ENCODE measurements at places on chromosomes 1 and 21.
A peak's percentile ranks its signal among the peaks of the same experiment; 100 is the strongest.

DNA sequence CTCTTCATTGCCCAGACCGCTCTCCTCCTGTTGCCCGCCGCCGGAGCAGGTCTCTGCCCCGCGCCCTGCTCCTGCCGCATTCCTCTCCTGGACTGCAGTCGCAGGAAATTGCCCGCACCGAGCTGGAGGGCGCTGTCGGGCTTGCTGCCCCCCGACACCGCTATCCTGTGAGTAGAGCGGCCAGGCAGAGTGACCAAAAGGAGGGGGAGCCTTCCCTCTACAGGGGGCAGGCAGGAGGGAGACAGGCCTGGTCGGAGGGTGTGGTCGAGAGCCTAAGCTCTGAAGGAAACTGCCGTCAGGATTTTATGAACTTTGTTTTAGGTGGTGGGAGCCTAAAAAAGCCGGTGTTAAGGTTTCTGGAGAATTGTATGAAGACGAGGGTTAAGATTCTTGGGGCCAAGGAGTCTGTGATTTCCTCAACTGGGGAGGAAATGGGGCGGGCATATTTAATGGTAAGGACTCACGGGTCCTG, 517 bp downstream of the LRIG2 start:
- H3K27ac ChIP-seq, result peak overlapping the region; percentile 83
- no peak for DNase-seq
- no peaks in the 10 kb centered on the region for H3K27me3 ChIP-seq
- peaks cover 34% of the 10 kb centered on the region for H3K4me1 ChIP-seq
- no peaks in the 10 kb centered on the region for H3K36me3 ChIP-seq
- peak overlapping the region; percentile 91 for H3K4me3 ChIP-seq

DNA sequence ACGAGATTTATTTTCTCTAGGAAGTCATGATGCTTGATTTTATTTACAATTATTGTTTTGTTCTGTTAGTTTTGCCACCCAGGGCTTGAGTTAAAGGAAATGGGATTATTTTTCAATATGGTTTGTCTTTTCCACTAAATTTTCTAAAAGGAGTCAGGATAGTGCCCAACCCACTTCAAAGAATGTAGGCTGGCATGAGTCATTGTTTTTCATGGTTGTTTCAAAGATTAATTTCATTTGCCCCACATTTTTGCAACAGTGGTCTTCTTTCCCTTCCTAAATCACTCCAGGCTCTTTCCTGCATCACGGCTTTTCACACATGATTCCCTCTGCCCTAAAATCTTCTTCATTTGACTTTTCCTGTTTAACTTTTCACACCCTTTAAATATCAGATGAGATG, 2.5 kb downstream of the SLAMF6 start:
- H3K27me3 ChIP-seq, result no peaks in the 10 kb centered on the region
- H3K36me3 ChIP-seq, result no peaks in the 10 kb centered on the region
- no peak overlapping the region for H3K27ac ChIP-seq
- H3K4me1 ChIP-seq, result no peaks in the 10 kb centered on the region
- no peak for DNase-seq
- H3K4me3 ChIP-seq, result no peak overlapping the region

- no peaks in the 10 kb centered on the region for H3K36me3 ChIP-seq
- peaks cover 5% of the 10 kb centered on the region for H3K4me1 ChIP-seq
- no peak overlapping the region for H3K27ac ChIP-seq
- H3K4me3 ChIP-seq, result no peak overlapping the region
- no peaks in the 10 kb centered on the region for H3K27me3 ChIP-seq
- no peak for DNase-seq
Measured at GRCh38 chr1:26003262-26003661, 5.4 kb upstream of the PAFAH2 start.

- no peak overlapping the region for H3K27ac ChIP-seq
- no peaks in the 10 kb centered on the region for H3K27me3 ChIP-seq
- no peak for DNase-seq
- no peak overlapping the region for H3K4me3 ChIP-seq
- no peaks in the 10 kb centered on the region for H3K36me3 ChIP-seq
- no peaks in the 10 kb centered on the region for H3K4me1 ChIP-seq
Measured at GRCh38 chr1:44747878-44748277, 8.2 kb downstream of the KIF2C start.

DNA sequence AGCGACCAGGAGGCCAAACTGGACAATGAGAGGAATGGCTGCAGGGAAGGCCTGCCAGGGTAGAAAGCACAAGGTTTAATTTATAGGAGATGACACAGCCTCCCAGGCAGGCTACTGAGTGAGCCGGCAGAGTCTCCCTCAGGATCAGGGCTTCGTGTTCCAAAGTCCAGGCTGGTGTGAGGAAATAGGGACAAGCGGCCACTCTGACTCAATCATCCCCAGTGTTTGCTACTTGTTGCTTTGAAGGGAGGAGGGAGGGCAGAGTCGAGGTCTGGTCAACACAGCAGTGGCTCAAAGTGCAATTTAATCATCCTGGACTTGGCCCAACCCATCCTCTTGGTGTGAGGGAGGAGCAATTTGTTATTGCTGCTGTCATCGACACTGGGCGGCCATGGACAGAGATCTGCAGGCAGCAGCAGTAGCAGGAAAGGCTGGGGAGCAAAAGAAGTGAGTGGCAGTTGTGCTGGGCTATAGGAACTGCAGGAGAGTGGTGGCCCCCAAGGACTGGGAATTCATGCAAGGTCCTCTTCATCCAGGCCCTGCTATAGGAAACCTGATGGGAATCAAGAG, 27.5 kb downstream of the TBX15 start:
- no peaks in the 10 kb centered on the region for H3K4me1 ChIP-seq
- no peak overlapping the region for H3K4me3 ChIP-seq
- no peaks in the 10 kb centered on the region for H3K27me3 ChIP-seq
- no peak for DNase-seq

DNA sequence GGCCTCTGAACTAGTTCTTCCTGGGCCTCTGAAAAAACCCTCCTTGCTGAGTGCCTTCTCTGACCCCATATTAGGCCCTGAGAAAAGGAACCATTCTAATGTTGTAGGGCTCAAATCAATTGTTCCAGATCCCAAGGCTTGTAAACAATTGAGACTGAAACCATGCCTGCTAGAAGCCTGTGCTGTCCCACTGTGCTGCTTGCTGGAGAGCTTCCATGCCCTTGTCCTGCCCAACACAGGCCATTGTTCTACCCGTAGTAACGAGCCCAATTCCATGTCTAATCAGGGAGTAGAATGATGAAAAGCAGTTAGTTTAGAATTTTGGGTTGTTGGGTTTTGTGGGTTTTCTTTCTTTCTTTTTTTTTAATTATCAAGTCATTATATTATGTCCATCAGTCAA, 47.4 kb downstream of the ZNF281 start:
- H3K27ac ChIP-seq, result no peak overlapping the region
- H3K36me3 ChIP-seq, result no peaks in the 10 kb centered on the region
- H3K4me3 ChIP-seq, result no peak overlapping the region
- no peaks in the 10 kb centered on the region for H3K4me1 ChIP-seq

DNA sequence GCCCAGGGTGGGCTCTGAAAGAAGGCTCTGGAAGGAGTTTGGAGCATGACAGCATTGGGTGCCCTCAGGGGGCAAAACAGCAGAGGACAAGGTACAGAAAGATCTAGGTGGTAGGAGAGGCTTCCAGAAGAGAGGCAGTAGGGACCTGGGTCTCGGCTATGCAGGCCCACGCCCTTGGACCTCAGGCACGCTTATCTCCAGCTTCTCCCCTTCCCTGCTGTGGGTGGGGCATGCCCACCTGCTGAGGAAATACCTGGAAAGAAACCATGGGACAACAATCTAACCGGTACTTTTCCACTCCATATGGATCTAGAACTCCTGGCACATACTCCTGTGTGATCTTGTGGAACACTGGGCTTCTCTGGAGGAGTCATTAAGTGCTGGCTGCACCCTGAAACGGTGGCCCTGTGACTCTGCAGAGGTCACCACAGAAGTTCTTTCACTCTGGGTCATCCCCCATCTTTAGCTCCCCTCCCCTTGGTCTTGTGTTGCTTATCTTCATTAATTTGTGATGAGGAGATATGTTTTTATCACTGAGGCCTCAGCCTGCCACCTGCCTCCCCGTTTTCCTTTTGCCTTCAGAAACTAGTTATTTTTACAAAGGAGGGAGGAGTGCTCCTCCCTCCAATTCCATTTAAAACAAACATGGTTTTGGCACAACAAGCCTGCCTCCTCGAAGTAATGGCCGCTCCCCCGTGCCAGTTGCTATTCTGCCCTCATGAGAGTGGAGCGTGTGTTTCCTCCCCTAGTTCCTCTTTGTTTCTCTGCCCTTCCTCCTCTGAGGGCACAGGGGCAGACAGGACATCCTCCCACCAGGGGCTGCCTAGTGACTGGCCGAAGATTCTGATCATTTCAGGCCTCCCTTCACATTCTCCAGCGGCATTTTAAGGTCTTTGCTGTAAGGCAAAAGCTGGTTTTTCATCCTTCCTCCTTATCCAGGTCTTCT, 78.0 kb upstream of the ATP5PO start:
- no peak for DNase-seq
- H3K27ac ChIP-seq, result peak overlapping the region; percentile 62
- peaks cover 32% of the 10 kb centered on the region for H3K4me1 ChIP-seq
- no peak overlapping the region for H3K4me3 ChIP-seq
- no peaks in the 10 kb centered on the region for H3K27me3 ChIP-seq
- H3K36me3 ChIP-seq, result no peaks in the 10 kb centered on the region

DNA sequence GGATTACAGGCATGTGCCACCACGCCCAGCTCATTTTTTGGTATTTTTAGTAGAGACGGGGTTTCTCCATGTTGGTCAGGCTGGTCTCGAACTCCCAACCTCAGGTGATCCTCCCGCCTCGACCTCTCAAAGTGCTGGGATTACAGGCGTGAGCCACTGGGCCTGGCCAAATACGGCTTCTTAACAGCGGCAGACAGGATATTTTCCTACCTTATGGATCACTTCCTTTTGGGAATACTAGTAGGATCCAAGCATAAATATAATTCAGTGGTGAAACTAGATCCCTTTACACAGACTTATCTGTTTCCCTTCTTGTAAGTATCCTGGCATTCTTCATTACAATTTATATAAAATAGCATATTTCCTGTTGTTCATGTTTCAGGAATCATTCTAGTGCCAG, 40.9 kb downstream of the WNT4 start:
- H3K4me3 ChIP-seq, result no peak overlapping the region
- no peaks in the 10 kb centered on the region for H3K4me1 ChIP-seq
- H3K36me3 ChIP-seq, result peaks cover 19% of the 10 kb centered on the region
- no peak for DNase-seq
- H3K27me3 ChIP-seq, result no peaks in the 10 kb centered on the region

- H3K4me1 ChIP-seq, result no peaks in the 10 kb centered on the region
- no peak overlapping the region for H3K4me3 ChIP-seq
- no peaks in the 10 kb centered on the region for H3K27me3 ChIP-seq
- H3K27ac ChIP-seq, result no peak overlapping the region
Measured at GRCh38 chr21:27769763-27770162, 802.9 kb upstream of the ADAMTS5 start.

GRCh38 chr1:119556423-119556822, 49.4 kb downstream of the HSD3B1 start:
- no peaks in the 10 kb centered on the region for H3K27me3 ChIP-seq
- H3K36me3 ChIP-seq, result no peaks in the 10 kb centered on the region
- H3K27ac ChIP-seq, result no peak overlapping the region
- no peak overlapping the region for H3K4me3 ChIP-seq

DNA sequence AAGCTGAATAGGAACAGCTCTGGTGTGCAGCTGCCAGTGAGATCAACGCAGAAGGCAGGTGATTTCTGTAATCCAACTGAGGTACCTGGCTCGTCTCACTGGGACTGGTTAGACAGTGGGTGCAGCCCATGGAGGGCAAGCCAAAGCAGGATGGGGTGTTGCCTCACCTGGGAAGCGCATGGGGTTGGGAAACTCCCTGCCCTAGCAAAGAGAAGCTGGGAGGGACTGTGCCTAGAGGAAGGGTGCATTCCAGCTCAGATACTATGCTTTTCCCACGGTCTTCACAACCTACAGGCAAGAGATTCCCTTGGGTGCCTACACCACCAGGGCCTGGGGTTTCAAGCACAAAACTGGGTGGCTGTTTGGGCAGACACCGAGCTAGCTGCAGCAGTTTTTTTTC, 183.2 kb downstream of the DNM3 start:
- H3K27me3 ChIP-seq, result no peaks in the 10 kb centered on the region
- no peak overlapping the region for H3K4me3 ChIP-seq
- no peak overlapping the region for H3K27ac ChIP-seq
- no peaks in the 10 kb centered on the region for H3K36me3 ChIP-seq
- no peak for DNase-seq
- no peaks in the 10 kb centered on the region for H3K4me1 ChIP-seq
